ENCODE measurements at places on chromosomes 5 and 9. TPM values are rescaled to one million over a fixed set of nuclear protein-coding genes. Genes with fewer than 3 reads are reported as not detected.

The BARX1 gene
- total RNA-seq = 12.9 TPM

The IFNK gene
- not detected for total RNA-seq

The SOHLH1 gene
- total RNA-seq = not detected

The SLC46A2 gene
- not detected for total RNA-seq

The UNC13B gene
- total RNA-seq = 10.7 TPM

The ERMP1 gene
- total RNA-seq = 19.6 TPM

The IFT74 gene
- 13.6 TPM for total RNA-seq

The AP3B1 gene
- total RNA-seq = 31.0 TPM

The IQGAP2 gene
- total RNA-seq = 1.8 TPM

The IFNA2 gene
- total RNA-seq = not detected
